RCC 7860 (cell line): ENCODE measurements at places on chromosomes 13 and 19.

DNA sequence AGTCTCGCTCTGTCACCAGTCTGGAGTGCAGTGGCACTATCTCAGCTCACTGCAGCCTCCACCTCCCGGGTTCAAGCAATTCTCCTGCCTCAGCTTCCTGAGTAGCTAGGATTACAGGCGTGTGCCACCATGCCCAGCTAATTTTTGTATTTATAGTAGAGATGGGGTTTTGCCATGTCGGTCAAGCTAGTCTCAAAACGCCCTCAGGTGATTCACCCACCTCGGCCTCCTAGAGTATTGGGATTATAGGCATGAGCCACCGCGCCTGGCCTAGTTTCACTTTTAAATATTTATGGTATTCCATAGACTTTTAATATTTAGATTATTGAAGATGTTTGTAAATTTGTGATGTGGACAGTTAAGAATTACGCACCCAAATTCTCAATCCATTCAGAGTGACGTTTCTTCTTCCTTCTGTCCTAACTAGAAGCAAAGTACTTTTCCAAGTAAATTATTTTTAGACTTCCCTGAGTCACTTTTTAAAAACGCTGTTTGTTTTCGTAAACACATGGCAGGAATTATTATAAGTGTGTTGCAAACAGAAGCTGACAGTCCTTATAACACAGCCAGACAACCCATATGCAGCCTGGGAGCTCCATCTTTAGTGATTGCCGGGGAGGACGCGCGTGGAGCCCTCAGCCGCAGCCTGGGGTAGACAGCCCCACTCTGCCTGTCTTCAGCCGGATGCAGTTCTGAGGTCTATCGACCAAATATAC lies 131.7 kb downstream of the ATP11A start:
- DNase-seq: no peak

GRCh38 chr13:23506807-23507291 lies 63.4 kb upstream of the TNFRSF19 start:
- DNase-seq: peak; percentile 87

DNA sequence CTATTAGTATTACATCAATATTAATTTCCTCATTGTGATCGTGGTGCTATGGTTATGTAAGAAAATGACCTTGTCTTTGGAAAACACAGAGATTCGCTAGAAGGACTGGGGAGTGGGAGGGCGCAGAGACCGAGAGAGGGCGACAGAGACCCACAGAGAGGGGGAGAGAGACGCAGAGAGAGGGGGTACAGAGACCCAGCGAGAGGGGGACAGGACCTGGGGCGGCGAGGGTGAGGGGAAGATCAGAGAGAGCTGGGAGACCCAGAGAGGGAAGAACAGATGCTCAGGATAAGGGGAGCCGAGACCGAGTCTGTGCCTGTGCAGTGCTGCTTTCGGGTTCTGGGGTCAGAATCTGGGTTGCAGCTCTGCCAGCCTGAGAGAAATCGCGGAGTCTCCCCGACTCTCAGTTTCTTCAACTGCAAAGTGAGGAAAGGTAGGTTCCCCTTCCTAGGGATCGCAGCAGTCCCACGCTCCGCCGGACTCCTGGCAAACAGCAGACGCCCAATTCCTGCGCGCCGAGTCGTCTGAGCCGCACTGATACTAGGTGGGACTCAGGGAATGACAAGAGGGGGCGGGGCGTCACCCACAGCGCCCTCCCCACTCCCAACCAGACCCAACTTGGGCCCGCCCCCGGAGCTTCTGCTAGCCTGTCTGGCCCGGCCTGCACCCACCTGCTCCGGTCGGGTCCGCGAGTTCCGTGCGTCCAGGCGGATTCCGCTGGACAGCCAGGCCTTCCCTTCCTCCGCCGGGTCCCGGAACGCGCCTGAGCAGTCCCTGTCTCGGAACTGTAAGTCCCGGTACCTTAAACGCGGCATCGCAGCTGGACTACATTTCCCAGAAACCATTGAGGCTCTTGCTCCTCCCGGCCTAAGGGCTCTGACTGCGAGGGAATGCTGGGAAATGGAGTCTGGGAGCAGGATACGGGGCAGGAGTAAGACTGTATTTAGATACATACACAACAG lies 15.3 kb downstream of the IZUMO2 start:
- DNase-seq: no peak

DNA sequence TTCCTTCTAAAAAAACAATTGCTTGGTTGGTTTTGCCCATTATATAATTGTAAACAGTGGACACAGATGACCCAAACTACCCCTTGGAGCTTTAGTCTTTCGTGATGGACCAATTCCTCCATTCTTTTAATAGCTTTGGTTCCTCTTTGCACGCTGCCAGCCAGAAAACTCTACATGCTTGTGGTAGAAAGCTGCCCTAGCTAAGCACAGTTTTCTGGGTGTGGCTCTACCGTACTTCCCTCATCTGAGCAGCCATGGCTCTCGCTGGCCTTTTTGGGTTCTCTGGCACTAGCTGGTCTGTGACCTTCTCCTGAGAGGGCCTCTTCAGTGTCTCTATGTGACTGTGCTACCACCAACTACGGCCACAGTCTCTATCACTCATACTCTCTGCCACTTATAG lies 29.9 kb upstream of the CEBPA start:
- DNase-seq: no peak

GRCh38 chr13:28356561-28357021 lies 138.3 kb downstream of the FLT1 start:
- no peak for DNase-seq

GRCh38 chr13:73451221-73452029 lies 392.6 kb downstream of the KLF5 start:
- no peak for DNase-seq

DNA sequence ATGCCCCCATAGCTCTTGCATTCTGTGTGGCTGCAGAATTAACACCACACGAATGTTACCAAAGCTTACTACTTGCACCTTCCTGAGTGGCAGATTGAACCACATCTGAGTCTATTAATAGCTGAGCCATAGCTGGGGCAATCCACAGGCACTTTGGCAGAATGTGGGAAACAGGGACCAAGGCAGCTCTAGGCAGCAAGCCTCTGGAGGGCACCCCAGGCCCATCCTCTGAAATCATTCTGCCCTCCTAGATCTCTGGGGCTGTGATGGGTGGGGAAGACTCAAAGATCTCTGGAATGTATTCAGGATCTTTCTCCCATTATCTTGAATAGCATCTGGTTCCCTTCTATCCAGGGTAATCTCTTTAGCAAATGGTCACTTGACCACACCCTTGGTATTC lies 139.3 kb downstream of the TNFRSF19 start:
- no peak for DNase-seq

GRCh38 chr19:30361721-30362120 lies 10.5 kb upstream of the ZNF536 start:
- no peak for DNase-seq

DNA sequence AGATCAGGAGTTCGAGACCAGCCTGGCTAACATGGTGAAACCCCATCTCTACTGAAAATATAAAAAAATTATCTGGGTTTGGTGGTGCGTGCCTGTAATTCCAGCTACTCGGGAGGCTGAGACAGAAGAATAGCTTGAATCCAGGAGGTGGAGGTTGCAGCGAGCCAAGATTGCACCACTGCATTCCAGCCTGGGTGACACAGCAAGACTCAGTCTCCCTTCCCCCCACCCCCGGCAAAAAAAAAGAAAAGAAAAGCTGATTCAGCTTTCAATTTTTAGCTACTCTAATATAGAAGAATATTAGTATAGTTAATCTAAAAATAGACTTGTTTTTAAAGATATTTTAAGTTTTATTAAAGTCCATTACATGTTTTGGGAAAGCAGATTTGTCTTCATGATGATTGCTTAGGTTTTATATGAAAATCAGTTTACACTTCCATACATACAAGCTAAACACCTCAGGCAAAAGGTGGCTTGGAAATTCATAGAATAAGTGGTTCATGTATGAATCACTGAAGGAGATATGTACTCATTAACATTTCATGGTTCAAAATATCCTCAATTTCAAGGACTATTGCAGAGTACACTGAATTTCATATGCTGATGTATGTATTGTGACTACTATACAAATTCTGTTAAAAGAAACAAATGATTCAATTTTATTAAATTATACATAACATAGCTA lies 165.2 kb downstream of the TDRD3 start:
- DNase-seq: no peak

DNA sequence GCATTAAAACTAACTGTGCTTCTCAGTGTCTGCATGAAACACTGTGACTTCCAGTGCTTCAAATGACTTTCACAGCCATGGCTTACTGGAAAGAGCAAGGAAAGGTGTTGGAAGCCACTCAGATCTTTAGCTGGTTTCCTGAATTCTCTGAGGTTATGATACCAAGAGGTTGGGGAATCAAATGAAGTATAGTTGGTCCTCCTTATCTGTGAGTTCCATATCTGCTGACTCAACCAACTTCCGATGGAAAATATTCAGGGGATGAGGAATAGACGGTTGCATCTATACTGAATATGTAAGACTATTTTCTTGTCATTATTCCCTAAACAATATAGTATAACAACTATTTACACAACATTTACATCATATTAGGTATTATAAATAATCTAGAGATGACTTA lies 32.4 kb downstream of the EPSTI1 start:
- DNase-seq: no peak

GRCh38 chr19:28445826-28446225 lies 767.1 kb downstream of the UQCRFS1 start:
- no peak for DNase-seq

- peak; percentile 26 for DNase-seq
Measured at GRCh38 chr13:50291611-50292010, 276.4 kb downstream of the KCNRG start.

- no peak for DNase-seq
Measured at GRCh38 chr19:33621811-33622504, at the start of gene CHST8. CHST8 (plus strand) TSS chr19:33621953; CDS start chr19:33689262, 67,309 bp downstream.

- no peak for DNase-seq
Measured at GRCh38 chr13:48586591-48587103, 53.8 kb upstream of the RCBTB2 start.

DNA sequence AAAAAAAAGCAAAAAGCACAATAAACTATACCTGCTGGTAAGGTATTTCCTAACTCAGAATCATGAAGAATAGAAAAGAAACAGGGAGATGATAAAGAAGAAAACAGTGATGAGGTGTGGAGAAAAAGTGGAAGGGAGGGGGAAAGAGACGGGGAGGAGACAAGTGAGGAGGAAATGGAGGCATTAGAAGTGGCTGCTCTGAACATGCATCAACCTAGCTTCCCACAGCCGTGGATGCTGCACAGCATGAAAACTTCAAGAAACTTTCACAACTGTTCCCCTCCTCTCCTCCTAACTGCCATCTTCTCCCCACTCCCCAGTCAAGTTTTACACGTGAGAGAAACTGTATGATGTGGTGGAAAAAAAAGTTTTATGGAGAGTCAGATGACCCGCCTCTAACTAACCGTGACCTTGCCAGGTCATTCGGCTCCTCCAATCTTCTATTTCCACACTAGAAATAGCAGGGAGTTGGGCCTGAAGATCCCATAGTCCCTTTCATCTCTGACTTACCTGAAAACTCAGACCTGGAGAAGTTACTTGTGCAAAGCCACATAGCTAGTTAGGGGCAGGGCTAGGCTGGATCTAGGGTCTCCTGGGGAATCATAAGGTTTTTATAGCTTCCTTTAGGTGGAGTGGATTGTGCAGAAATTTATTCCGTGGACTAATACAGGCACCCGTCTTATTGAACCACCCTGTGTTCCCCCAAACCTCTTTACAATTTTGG lies 461.9 kb downstream of the KLF5 start:
- DNase-seq: no peak

DNA sequence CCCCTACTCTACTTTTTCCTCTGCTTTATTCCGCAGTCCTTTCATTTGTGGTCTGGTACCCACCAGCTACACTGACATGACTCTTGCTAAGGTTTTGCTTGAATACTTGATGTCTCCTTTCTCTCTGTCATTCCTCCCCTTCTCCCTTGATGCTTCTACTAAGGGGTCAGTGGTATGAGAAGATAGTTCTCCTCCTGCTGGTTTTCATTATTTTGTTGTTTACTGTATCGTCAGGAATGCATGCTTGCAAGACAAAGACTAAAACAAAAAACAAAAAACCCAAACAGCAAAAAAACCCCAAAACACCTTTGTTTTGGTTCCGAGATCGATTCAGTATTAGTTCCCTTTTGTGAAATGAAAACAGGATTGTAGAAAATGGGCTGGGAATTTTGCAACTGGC lies 59.5 kb downstream of the PCCA start:
- DNase-seq: no peak

- DNase-seq: no peak
Measured at GRCh38 chr13:75771226-75771625, 135.1 kb downstream of the LMO7 start.

- DNase-seq: no peak
Measured at GRCh38 chr19:6987850-6988249, 33.4 kb downstream of the MBD3L2B start.

DNA sequence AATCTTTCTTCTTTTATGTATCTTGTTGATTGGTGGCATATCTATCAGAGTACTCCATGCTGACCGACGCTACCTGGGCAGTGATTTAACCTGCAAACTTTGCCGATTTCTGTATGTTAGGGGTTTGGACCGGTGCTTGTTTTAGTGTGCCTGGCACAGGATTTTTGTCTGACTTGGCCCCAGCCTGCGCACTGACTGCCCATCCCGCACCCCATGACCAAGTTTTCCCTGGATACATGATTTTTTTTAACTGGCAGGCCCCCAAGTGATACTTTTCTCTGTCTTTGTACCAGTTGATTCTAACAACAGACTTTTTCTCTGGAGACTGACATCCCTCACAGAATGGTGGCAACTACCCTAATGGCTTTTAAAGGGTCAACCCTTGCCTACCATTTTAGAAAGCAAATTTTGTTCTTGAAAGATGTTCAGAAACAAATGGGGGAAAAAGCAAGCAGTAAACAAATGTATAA lies 69.0 kb upstream of the C1QTNF9B start:
- no peak for DNase-seq

DNA sequence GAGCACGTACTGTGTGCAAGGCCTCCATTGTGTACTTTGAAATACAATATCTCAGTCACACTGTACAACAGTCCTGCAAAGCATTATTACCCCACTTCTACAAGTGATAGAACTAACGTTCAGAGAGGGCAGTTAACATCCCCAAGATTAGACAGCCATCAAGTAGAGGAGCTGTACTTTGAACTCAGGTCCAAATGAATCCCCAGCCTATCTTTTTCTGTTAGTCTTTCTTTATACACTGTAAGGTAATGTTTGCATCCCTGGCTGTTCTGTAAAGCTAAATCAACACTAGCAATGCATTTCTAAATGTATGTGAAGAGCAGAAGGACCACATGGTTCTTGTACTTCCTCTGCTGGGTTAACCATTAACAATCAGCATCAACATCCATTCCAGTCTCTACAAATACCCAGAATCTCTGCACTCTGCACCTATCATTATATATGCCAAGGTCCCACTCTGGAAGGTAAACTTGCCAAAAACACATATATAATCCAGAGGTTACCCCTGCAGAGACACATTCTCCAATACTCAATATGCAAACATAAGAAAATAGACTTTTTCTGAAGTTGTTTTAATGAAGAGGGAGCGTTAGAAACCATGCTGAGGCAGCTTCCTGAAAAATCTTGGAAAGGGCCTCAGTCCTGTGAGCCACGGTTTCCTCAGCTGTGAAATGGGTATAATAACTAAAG lies 182.3 kb downstream of the MZT1 start:
- DNase-seq: no peak
